ENCODE measurements at places on chromosomes 12 and 14.

DNA sequence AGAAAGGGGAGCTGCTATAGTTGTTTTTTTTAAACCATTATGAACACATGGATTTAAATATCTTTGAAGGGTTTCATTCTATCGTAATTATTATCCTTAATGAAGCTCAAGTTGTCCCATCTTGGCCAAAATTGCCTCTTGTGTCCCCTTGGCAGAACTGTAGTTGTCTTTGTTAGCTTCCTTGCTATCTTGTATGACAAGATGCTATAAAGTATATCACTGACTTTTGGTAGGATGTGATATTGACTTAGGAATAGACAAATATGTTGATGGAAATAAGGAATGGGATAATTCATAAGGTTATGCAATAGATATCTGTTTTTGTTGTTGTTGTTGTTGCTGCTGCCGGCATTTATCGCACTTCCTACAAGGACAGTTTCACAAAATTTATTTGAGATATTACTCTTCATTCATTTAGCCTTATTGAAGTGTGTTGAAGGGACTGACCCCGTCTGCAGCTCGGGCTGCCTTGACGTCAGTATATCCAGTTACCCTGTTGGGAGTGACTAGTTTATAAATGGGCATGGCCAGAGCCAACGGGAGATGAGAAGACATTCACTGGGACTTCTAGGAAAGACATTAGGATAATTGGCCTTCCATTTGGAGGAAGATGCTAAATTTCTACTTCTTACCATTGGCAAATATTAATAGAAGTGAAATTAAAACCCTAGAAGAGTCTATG, 26.1 kb upstream of the APOLD1 start:
- no peak for DNase-seq

- no peak for DNase-seq
These were observed 20.2 kb upstream of the A2M start for GRCh38 chr12:9135903-9136310.

GRCh38 chr12:41940571-41940970, 204.1 kb downstream of the GXYLT1 start:
- DNase-seq = no peak

- DNase-seq = peak; percentile 87
These were observed 1.1 kb upstream of the HEBP1 start for GRCh38 chr12:13000925-13001774.

DNA sequence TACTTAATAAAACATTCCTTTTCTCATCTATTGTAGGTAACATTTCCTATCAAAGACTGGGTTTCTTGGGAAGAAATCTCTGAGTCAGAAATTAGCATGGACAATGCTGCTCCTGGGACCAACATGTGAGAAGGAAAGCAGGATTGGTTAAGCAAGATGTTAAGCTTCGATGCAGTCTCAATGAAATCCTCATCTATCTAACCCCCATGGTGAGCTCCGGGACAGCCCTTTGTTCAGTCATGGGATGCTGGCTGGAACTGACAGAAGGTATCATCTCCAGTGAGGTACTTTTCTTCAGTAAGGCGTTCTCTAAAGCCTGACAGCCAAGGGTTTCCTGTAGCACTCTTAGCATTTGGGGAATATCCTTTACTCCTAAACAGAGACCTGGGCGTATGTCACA, 82.8 kb upstream of the SINHCAF start:
- no peak for DNase-seq

DNA sequence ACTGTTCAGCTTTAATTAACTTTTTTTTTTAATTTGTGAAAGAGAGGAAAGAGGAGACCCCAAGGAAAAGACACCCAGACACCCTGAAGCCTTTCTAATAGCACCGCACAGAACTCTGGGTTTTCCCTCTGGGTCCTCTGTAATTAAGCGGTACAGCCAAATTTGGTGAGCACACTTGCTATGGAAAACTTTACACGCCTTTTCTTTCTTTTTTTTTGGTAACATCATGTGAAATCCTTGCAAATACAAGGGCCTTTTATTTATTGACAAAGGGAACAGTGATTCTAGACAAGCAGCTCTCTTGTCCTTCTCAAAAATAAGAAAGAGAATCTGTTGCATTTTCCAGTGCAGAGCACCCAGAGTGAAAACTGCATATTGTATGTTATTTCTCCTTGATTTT, 44.4 kb upstream of the CPM start:
- no peak for DNase-seq

- peak; percentile 67 for DNase-seq
These were observed at the start of gene PMEL for GRCh38 chr12:55965941-55966407. TSS of gene PMEL (minus strand) at chr12:55966042. CDS start at chr12:55966011, 31 bp downstream.

DNA sequence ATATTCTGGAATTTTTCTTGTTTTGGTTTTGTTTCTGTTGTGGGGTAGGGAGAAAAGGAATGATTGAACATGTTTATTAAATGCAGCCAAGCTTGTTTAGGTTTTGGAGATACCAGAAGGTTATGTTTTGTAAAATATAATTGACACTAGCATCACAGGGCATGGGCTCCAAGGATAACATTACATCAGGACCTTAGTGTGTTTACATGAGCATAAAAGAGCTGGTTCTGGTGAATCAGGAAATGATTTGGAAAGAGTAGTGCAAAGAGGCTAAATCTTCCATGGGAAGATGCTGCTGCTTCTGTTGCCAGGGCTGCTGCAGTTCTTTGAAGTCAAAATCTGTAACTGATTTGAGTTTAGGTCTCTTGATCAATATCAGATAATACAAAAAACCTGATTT, 118.7 kb downstream of the ETNK1 start:
- no peak for DNase-seq

DNA sequence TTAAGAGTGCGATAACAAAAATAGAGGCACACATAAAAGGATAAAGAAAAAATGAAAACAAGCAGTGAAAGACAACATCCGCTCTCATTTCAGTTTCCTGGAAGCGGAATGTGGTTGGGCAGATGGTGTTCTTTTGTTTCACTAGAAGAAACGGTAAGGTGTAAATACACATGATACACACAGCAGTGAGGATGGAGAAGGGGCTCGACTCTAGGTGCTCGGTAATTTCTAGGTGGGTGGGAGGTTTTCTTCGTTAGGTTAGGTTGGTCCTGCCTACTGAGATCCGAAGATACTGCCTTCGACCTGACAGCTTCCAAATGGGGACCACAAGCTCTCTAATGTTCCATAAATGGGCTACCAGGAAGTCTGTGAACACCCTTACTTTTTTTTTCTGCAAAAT, 1082.5 kb downstream of the BCL11B start:
- no peak for DNase-seq

DNA sequence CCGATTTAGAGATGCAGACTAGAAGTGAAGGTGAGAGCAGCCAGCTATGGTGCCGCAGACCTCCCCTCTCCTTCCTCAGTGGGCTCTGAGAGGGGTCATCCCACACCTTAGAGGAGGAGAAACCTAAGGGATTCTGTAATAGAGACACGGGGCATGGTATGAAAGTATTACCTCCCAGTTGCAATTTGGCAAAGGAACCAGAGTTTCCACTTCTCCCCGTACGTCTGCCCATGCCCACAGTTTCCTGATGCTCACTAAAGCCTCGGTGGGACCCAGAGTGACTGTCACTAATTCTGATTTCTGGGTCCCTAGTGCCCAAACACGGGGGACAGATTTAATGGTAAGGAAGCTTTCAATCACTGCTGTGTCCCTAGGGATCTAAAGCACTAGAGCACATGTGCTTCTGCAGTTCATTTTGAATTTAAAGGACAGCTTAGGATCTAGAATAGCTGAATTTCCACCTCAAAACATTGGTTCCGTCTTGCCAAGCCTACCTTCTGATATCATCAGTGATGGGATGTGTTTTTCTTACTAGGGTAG, 44.1 kb downstream of the DAD1 start:
- no peak for DNase-seq

DNA sequence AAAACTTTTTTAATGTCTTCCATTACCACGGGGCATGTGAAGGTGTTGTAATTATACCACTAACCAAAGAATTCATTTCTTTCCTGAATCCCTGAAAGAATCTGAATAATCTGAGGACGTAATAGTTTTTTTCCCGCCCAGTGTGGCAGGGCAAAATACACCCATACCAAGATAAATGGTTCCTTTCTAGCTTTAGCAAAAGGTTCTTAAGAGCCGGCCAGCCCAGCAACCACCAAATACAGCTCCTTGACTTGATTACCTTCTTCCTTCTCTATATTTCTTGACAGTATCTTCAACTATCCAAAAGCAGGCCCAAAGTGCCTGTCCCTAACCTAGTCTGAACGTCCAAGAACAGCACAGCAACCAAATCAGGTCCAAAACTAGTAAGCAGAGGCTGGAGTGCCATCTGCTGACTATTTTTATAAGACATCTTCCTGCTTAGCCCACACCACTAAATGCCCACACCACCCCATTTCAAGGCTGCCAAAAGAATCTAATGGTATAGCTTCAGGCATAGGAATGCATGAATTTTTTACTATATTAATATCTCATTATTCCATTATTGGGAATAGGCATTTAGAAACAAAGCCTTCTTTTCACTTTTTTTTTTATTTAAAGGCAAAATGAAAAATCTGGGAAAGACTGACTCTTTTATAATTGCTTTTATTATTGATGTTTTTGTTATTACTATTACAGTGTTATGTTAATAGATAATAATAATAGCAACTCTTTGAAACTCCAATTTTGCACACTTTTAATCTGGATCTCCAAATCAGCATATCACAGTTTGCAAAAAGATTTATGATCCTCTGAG, 524.4 kb downstream of the MED13L start:
- DNase-seq = peak; percentile 54

DNA sequence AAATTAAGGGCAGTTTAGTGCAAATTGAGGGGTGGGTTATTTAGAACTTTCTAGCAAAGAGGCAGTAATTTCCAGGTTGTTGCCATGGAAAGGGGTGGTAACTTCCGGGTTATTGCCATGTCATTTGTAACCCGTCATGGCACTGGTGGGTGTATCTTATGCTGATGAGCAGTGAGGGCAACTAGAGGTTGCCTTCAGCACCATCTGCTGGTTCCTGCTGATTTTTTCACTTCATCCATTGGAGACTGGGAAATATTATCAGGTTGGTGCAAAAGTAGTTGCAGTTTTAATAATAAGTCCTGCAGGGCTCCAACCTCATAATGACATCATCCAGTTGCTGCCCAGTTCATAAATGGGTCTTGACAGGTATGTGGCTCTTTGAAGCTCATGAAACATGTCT, 24.4 kb upstream of the SERPINA4 start:
- DNase-seq = no peak

DNA sequence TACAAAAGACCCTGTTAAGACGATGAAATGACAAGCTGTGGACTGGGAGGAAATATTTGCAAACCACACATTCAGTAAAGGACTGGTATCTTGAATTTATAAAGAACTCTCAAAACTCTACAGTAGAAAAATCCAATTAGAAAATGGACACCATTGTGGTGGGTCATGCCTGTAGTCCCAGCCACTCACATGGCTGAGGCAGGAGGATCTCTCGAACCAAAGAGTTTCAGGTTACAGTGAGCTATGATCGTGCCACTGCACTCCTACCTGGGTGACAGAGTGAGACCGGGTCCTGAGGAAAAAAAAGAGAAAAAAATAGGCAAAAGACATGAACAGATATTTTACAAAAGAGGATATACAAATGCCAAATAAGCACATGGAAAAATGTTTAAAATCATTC, 41.9 kb downstream of the TTC6 start:
- no peak for DNase-seq

- DNase-seq = no peak
These were observed 84.1 kb upstream of the MED13L start for GRCh38 chr12:116361414-116362223.

GRCh38 chr12:27754795-27755194, 25.2 kb upstream of the KLHL42 start:
- no peak for DNase-seq

GRCh38 chr12:131589221-131589897, 121.5 kb upstream of the SFSWAP start:
- DNase-seq = no peak

GRCh38 chr12:105223352-105223845, 12.6 kb downstream of the APPL2 start:
- no peak for DNase-seq

GRCh38 chr14:103260629-103261124, 73.4 kb upstream of the EIF5 start:
- no peak for DNase-seq

DNA sequence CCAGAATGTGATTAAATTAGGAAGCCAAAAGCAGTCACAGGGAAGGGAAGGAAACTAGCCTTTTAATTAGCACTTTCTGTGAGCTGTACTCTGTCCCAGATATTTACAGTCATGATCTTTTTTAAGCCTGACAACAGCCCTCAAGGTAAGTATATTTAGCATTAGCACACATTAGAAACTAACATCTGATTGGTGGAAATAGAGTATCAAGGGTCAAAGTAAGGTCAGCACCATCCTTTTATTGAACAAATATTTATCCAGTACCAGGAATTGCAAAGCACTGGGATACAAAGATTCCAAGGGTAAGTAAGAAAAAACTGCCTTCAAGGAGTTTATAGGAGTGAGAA, 28.2 kb downstream of the RPGRIP1 start:
- no peak for DNase-seq

DNA sequence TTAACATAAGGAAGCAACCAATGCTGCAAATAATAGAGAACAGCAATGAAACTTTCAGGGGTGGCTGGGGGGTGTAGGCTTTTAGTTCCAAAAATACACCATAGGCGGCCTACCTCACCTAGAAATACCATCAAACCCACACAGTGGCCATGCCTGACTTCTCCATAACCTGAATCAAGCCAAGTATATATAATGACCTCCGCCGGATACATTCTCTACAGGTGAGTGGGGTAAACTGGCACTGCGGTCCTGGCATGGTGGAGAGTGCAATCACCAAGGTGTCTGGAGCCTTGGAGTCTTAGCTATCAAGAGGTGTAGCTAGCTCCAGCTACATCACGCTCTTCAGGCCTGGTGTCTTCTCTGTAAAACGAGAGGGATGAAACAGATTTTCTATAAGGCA, 1.2 kb downstream of the ZBTB25 start:
- no peak for DNase-seq

- DNase-seq = no peak
These were observed 97.2 kb downstream of the MGAT4C start for GRCh38 chr12:86158956-86159355.

DNA sequence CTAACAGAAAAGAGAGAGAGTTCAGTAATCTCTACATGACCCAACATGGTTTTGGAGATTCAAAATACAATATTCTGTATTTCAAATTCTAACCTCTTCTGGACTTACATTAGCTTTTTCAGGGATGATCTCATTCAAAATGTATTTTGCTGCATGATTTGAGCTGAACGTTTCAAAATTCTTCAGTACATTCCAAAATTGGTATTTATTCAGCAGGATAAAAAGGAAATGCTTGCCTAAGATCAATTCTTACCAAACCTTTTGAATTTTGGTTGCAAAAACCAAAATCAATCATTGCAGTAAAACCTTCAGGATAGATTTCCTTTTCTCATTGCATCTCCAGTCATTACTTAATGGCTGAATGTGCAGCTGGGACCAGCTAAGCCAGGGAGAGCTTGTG, 1761.3 kb upstream of the SEL1L start:
- no peak for DNase-seq

- no peak for DNase-seq
These were observed 2.1 kb downstream of the AKAP6 start for GRCh38 chr14:32331206-32331605.

- DNase-seq = peak; percentile 72
These were observed 18.3 kb downstream of the TBX3 start for GRCh38 chr12:114665411-114666260.

GRCh38 chr12:57055824-57056223, 5.9 kb upstream of the MYO1A start:
- DNase-seq = no peak

- no peak for DNase-seq
These were observed 78.0 kb upstream of the TMTC2 start for GRCh38 chr12:82608706-82609105.

Data from ecto neural progenitor cell (in vitro differentiated cells).